ENCODE measurements at places on chromosomes 6 and 20.

GRCh38 chr6:149628875-149629510 is 19.5 kb downstream of the KATNA1 start:
- DNase-seq, result no peak

- no peak for DNase-seq
These were observed 45.6 kb upstream of the ARFGEF2 start for GRCh38 chr20:48875914-48876240.

- no peak for DNase-seq
These were observed 105.5 kb downstream of the PTPRK start for GRCh38 chr6:128414943-128415342.

DNA sequence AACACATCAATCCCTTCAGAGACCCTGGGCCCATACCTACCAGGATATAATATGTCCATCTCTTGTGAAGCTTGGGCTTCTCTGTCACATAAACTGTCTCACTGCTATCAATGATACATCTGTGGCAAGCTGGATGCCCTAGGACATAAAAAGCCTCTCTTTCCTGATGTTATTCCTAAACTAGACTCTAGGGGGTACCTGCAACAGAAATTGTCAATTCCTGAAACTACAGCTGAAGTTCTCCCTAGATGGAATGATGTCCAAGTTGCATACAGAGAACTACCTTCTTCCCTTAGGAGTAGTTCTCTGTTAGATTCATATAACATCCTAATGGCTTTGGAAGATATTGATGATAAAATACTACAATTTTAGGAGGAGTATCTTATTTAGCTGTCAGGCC is 35.8 kb downstream of the TBX18 start:
- no peak for DNase-seq

- no peak for DNase-seq
These were observed 116.5 kb downstream of the CD24 start for GRCh38 chr6:106857771-106858652.

DNA sequence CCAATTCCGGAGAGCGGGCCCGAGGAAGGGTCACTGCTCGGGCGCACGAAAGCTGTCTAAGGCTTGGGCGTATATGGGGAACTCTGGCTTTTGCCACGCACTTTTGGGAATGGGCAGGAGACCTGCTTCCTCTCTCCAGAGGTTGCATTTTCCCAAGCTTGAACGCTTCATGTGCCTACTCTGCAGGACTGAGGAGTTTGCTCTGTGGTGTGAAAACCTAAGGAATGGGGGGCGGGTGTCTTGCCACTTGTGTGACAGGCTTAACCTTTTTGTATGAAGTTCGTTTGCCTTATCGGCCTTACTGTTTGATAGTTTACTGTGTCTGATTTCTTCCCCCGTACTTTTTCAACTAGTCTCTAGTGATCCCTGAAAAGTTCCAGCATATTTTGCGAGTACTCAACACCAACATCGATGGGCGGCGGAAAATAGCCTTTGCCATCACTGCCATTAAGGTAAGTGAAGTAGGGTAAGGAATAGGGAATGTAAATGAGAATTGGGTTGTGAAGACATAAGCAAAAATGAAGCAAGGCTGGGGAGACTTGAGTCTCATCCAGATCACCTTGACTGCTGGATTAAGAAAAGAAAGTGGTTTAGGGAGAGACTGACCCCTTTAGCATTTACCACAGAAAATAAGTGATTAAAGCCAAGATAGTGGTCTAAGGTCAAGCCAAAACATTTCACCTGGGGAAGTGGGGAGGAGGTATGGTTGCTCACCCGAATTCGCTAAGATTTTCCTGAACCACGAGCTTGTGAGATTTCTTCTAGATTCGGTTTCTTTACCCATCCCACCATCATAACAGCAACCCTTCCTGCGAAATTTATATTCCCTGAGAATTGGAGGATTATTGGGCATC is 627 bp downstream of the RPS18 start:
- no peak for DNase-seq

DNA sequence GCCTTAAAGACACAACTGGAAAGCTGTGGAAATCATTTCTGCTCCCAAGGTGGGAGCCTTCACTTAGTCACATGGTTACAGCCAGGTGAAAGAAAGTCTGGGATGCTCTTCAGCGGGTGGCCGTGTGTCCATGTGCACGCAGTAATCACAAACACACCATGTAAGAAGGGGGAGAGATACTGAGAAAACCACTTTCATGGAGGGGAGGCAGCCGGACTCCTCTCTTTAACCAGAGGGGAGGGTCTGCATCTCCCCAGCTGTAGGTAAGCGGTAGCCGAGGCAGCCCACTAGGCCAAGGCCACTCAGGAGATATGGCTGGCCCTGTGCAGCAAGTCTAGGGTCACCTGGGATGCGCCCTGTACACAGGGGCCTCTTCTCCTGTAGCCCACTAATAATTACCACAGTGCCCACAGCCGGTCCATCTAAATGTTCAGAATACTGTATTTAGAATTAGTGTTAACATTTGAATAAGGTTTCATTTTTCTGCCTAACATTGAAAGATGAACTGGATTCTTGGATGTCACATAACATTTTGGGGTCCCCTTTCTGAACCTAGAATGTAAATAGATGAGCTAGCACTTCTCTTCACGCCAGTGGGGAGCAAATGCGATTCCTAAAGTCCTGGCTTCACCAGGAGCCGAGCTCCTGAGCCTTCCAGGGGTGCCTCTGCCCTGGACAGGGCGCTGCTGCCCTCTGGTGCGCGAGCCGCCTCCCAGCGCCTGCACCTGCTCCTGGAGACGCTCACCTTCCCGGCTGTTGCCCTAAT is 15.9 kb downstream of the GPR31 start:
- DNase-seq, result peak; percentile 36

- no peak for DNase-seq
These were observed 83.8 kb upstream of the FOXQ1 start for GRCh38 chr6:1227935-1228753.

DNA sequence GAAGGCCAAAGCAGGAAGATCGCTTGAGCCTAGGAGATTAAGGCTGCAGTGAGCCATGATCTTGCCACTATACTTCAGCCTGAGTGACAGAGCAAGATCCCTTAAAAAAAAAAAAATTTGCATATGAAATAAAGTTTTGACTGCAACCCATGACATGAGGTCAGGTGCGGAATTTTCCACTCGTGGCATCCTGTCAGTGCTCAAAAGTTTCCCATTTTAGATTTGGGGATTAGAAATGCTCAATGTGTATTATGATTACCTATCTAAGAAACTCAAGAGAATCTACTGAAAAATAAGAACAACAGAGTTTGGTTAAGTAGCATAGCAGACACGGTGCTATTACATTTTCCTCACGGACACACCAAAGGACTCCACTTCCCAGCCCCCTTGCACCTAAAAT is 11.7 kb downstream of the SLC23A2 start:
- no peak for DNase-seq

- no peak for DNase-seq
These were observed 162.4 kb upstream of the AGPAT4 start for GRCh38 chr6:161436106-161436876.

GRCh38 chr6:126180585-126180984 is 159.3 kb upstream of the CENPW start:
- DNase-seq, result peak; percentile 8

GRCh38 chr6:130369831-130370230 is 4.0 kb downstream of the TMEM200A start:
- no peak for DNase-seq

DNA sequence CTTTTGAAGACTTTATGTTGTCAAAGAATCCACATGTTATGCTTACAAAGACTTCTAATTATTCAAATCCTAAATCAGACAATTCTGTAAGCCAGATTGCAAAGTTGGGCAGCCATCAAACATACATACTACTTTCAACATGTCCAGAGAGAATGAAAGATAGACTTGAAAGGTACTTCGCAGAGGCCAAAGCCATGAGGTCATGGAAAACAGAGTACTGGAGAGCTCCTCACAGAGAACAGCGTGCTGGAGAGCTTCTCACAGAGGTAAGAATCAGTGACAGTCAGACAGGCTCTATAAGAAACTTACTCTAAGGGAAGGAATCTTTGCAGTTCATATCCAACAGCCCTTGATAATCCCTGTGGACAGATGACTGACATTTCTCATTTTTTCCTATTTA is 400.2 kb downstream of the GJA1 start:
- DNase-seq, result no peak

GRCh38 chr6:79495246-79495645 is 42.0 kb downstream of the LCA5 start:
- no peak for DNase-seq
